ENCODE measurements at places on chromosomes 12 and 14. TPM values are rescaled to one million over a fixed set of nuclear protein-coding genes. Genes with fewer than 3 reads are reported as not detected.

The KRT3 gene
- total RNA-seq: not detected

The KLRC1 gene
- total RNA-seq: not detected

DNA sequence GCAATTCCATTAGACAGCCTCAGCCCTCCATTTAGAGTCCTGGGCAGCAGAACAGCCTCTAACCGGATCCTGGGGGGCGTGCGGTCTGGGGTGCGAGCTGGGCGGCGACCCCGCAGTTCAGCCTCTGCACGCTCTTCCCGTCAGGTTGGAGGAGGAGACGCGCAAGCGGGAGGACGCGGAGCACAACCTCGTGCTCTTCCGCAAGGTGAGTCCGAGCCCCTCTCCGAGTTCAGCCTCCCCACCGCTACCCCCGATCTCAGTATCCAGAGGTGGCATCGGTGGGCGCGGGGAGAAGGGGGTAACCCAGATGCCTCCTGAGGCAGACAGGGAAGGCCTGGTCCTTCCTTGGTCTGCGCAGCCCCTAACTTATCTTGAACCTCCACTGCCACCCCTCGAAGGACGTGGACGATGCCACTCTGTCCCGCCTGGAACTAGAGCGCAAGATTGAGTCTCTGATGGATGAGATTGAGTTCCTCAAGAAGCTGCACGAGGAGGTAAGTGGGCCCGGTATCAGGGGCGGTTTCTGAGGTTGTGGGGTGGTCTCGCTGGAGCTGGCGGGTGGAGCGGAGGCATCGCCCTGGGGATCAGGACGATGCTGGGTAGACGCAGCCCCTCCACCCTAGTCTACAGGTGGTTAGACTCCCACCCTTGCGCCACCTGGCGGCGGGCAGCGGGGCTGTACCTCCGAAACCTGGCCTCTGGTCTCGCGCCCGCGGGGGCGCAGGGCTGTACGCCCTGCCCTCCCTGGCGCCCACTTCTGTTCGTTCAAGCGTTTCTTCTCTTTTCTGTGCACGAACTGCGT, 1.3 kb downstream of the PRPH start:
- no peaks in the 10 kb centered on the region for H3K36me3 ChIP-seq
- no peak overlapping the region for H3K4me3 ChIP-seq
- peaks cover 21% of the 10 kb centered on the region for H3K4me1 ChIP-seq
- H3K27ac ChIP-seq: no peak overlapping the region
- no peak for DNase-seq

DNA sequence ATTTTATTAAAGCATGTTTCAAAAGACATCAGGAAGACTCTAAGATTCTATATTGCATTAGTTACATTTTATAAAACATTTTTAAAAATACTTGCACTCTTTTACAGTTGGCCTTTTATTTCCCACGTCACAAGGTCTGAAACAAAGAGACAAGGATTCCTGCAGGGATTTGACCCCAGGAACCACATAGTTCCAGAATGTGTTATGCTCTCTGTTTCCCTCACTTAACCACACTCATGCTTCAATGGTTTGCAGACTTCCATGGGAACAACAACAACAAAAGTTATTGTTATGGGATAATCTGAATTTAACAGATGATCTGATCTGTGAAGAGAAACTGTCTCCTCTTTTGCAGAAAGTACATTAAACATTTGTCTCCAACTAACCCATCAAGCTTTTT, 104.3 kb upstream of the PPFIA2 start:
- H3K4me3 ChIP-seq: no peak overlapping the region
- H3K27ac ChIP-seq: no peak overlapping the region
- H3K27me3 ChIP-seq: no peaks in the 10 kb centered on the region
- no peaks in the 10 kb centered on the region for H3K4me1 ChIP-seq

- H3K4me3 ChIP-seq: no peak overlapping the region
- no peak for DNase-seq
- H3K27me3 ChIP-seq: no peaks in the 10 kb centered on the region
- no peaks in the 10 kb centered on the region for H3K4me1 ChIP-seq
- no peaks in the 10 kb centered on the region for H3K36me3 ChIP-seq
These were observed 21.3 kb downstream of the CLEC2A start for GRCh38 chr12:9910716-9911421.
